CD4-positive, alpha-beta memory T cell (primary cell): ENCODE measurements at places on chromosomes 16 and 17. TPM values are rescaled to one million over a fixed set of nuclear protein-coding genes. Genes with fewer than 3 reads are reported as not detected.

- no peak for DNase-seq
These were observed 4.3 kb downstream of the RHBDF1 start for GRCh38 chr16:67884-68789.

GRCh38 chr17:44381810-44382305 is 7.6 kb downstream of the ITGA2B start:
- no peak for DNase-seq

GRCh38 chr16:11677451-11677951 is 9.2 kb downstream of the SNN start:
- no peak for DNase-seq

- no peak for DNase-seq
These were observed 50.1 kb upstream of the TRAP1 start for GRCh38 chr16:3767333-3767986.

DNA sequence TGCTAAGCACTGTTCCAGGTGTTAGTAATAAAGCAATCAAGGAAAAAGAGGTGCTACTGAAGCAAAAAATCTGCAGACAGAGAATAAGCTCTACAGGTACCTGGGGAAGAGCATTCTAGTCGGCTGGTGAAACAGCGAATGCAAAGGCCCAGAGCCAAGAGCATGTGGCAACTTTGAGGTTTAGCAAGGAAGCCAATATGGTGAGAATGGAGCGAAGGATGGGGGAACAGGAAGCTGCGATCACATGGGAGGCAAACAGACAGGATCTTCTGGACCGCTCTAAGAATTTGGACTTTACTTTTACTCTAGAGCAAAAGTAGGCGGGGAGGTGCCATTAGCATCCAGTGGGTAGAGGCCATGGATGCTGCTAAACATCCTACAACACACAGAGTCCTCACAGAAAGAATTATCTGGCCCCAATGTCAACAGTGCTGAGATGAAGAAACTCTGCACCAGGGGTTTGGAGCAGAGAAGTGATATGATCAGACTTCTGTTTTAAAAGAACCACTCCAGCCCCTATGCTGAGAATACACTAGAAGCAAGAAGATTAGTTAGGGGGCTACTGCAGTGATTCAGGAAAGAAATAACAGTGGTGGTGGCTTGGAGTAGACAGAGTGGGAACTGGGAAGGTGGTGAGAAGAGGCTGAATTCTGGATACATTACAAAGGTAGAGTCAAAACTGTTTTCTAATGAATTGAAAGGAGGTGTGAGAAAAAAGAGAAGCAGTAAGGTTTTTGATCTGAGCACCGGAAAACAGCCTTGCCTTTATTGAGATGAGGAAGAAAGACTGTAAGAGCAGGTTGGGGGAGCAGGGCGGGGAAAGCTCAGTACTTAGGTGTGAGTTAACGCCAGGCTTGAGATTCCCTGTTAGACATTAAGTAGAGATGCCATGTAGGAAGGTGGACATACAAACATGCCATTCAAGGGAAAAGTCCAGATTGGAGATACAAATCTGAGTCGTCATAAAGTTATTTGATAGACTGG is 11.0 kb downstream of the EFTUD2 start:
- DNase-seq: no peak

The TAC4 gene
- not detected for total RNA-seq

- no peak for DNase-seq
These were observed 5.9 kb downstream of the SLC38A7 start for GRCh38 chr16:58678716-58679115.

GRCh38 chr17:49252148-49252695 is 21.6 kb upstream of the PHOSPHO1 start:
- no peak for DNase-seq

The LGALS9B gene
- not detected for total RNA-seq

The NT5M gene
- total RNA-seq: 2.7 TPM

DNA sequence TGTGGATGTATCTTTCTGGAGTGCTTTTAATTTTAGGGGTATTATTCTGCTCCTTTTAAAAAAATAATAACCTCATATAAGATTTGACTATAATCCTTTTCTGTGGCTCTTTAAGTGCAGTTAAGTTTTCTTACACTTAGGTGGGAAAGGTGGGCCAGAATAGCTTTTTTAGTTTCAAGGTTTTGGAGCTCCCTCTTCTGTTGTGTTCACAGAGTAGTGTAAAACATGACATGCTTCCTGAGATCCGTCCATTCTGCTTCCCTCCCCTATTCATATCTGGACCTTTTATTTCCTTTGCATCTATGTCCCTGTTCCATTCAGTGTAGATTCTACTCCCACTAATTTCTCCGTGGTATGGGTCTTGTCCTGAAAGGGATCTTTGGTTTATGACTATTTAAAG is 12.8 kb downstream of the LRRC36 start:
- no peak for DNase-seq

- DNase-seq: no peak
These were observed 126.9 kb upstream of the TNRC6C start for GRCh38 chr17:77831474-77832179.

GRCh38 chr16:56237451-56237930 is 46.2 kb downstream of the GNAO1 start:
- DNase-seq: no peak

- DNase-seq: peak; percentile 73
These were observed at the start of gene BRD7 for GRCh38 chr16:50368410-50369132. TSS of gene BRD7 (minus strand) at chr16:50368988. CDS start at chr16:50368774, 214 bp downstream.

DNA sequence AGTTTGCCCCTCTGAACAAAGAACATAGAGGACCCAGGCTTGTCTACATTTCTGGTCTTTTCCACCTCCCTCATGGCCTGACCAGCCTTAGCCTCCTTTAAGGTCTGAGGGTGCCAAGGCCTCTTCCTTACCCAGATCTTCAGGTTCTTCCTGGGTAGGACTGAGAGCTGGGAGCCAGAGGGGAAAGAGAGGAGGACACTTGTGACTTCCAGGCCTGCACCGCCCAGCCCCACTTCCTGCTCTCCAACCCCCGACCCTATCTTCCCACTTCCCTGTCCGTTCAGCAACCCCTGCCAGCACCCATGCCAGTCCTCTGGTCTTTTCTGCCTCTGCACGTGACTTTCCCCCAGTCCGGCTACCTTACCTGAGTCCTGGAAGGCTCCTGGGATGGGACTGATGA is 534 bp downstream of the PRSS36 start:
- no peak for DNase-seq

GRCh38 chr17:73138541-73139138 is 26.2 kb upstream of the SSTR2 start:
- no peak for DNase-seq

DNA sequence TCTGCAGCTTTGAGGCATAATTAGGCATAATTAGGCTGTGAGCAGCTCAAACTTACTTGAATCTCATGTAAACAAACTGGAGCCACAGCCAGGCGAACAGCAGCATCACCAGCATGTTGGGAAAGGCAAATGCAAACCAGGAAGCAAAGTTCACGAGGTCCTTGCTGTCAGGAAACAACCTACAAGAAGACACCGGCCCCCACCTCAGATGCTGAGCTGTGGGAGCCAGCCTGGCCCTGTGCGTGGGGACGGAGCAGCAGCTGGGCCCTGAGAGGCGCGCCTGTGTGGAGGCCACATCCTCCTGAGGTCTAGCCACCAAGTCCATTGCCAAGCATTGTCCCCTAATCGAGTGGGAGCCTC is 12.2 kb downstream of the SLC13A5 start:
- DNase-seq: no peak

DNA sequence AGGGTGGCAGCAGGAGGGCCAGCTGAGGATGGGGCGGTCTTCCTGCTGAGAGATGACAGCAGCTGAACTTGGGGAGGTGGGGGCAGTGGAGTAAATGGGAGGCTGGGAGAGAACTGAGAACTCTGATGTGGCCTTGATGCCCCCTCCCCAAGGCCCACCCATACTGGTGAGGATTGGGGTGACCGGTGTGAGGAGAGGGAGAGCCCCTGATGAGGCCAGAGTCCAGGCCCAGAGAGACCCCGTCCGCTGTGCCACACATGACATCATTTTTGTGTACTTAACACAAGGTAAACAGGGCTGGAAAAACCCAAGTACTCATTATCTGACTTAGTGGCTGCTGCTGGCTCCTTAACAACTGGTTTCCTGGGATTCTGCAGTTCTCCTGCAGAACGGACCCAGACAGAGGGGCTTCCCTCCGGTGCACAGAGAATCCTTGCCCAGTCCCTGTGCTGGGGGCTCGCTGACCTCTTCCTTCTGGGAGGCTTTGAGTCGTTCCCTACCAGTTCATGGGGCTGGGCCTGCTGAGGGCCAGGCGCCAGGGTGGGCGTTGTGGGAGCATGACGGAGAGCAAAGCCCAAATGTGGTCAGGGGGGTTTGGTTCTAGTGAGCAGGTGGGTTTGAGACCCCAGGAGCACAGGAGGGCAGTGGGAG is 207.6 kb downstream of the RAB11FIP4 start:
- DNase-seq: no peak

The HOXB1 gene
- total RNA-seq: not detected

The SPATA33 gene
- total RNA-seq: 8.6 TPM

DNA sequence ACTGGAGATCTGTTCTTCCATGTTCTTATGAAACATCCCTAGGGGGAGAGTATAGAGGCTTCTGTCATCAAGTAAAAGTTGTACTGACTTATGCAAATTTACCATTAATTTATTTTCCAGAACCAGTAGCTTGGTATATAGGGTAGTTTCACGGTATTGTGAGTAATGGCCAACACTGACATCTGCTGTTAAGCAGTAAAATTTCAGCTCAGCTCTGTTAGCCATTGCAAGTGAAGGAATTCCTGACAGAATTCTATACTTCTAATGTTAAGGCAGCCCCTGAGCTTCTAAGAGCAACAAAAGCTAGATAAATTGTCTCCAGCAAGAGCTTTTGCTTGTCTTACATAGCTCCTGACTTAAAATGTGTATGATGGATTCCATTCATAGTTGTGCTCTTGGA is 613.5 kb upstream of the C16orf82 start:
- no peak for DNase-seq

- DNase-seq: no peak
These were observed 26.5 kb downstream of the YPEL2 start for GRCh38 chr17:59357929-59358328.

The AGRP gene
- total RNA-seq: not detected

DNA sequence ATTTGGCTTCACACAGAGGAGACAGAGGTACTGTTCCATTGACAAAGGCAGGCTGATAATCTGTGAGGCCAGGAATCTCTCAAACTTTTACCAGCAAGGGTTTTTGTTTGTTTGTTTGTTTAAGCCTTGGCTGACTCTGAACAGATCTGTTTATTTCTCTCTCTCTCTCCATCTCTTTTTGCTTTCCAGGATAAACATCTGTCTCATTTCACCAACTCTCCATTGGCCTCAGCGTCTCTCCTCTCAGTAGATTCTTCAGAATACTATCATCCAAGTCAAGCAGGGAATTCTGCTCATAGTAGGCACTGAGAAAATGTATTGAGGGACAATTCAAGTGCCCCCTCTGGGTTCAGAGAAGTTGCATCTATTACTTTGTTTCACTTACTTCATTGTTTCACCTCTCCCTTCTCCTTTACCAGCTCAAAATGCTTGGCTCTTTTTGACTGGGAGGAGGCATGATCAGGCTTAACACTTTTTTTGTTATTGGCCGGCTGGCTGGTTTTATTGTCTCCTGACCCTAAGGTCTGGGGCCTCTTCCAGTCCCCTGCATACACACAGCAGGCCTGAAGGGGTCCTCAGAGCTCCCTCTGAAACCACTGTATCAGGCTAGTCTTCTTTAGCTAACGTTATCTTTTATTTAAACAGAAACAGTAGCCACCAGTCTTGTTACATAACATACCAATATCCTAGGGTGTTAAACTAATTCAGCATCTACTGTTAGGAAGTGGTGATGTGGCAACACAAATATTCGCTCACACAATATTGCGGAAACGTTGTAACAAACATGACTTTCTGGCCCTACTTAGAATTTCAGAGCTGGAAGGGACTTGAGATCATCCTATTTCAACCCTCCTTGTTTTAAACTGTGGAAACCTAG is 2.0 kb upstream of the YPEL2 start:
- DNase-seq: peak; percentile 65

The ZNF750 gene
- total RNA-seq: not detected

GRCh38 chr16:82758406-82758805 is 131.6 kb downstream of the CDH13 start:
- DNase-seq: no peak

GRCh38 chr17:20975566-20975965 is 67.2 kb downstream of the USP22 start:
- DNase-seq: no peak

DNA sequence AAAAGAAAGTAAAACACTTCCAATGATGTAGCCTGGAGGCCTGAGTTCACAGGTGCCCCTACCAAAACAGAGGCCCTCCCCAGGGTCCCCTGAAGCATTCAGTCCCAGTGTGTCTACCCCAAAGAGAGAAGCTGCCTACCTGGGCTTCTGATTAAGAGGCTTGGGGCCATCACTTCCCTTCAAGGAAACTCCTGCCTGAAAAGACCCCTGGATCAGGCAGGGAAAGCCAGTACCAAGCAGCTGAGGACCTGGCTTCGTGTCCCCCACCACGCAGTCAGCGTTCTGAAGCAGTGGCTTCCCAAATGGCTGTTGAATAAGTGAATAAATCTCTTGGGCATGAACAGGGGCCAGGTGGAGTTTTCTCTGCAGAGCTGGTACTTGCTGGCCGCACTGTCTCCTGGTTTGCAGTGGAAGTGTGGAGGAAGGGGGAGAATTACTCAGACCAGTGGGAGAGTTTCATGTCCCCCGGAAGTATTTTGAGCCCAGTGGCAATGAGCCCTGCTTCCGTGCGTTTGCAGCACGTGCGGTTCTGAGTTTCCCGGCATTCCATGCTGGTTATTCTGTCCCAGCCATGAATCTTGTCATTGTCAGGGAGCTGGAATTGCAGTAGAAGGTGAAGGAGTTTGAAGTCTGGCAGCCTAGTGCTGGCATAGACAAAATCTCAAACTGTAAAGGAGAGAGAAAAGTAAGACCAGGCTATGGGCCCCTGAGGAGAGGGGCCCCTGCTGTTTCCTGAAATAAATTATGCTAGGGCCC is 27.0 kb downstream of the RMI2 start:
- DNase-seq: no peak

DNA sequence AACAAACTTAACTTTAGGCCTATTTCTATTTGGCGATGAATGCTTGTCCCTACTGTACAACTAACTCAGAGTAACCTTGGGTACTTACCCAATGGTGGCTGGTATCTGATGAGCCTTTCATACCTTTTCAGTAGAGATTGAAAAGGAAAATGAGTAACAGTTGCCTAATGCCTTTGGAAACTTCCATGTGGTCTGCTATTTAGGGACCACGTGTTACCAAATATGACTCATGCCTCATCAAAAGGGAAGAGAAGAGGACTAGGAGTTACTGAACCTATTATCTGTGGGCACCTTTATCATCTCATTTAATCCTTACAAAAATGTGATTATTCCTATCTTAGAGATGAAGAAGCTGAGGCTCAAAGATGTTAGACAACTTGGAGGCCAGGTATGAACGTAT is 8.1 kb downstream of the MYOCD start:
- no peak for DNase-seq
